ENCODE measurements at places on chromosomes 1 and 21.

DNA sequence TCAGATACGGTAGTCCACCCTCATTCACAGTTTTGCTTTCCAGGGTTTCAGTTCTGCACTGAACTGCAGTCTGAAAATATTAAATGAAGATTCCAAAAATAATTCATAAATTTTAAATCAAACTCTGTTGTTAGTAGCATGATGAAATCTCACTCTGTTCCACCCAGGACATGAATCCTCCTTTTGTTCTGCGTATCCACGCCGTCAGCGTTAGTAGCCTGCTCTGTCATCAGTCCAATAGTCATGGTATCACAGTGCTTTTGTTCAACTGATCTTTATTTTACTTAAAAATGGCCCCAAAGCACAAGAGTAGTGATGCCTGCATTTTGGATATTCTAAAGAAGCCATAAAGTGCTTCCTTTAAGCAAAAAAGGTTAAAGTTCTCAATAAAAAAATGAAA is 23.9 kb downstream of the CHD1L start:
- no peak for DNase-seq

- DNase-seq, result no peak
Measured at GRCh38 chr1:224149709-224150108, 33.3 kb upstream of the DEGS1 start.

DNA sequence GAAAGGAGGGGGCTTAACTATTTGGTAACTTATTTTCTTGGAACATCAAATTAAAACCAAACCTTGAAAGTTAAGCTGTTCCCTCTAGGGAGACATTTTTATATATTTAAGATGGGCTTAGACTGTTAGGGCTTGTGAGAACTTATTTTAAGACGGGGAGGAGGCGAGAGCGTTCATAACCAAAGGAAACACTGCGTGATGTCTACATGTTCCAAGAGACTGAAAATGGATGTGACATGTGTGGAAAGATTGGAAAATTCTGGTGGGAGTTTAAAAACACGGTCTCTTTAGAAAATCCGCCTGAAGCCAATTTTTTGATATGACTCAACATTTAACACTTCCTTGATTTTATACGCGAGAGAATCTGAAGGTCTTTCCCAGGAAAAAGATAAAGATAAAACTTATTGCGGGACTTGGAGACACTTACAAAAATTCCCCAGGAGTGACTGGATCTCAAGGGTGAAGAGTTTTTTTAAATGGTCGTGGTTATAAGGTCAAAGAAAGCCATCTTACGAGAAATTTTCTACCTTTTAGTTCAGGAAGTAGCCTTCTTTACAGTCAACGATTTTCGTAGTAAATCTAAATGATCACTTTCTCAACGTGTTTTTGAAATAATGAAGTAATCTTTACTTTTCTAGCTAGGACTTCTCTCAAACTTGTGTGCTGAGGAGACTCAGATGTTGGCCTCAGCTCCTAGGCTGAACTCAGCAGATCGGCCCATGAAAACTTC is 828 bp downstream of the PNRC2 start:
- DNase-seq, result no peak

- no peak for DNase-seq
Measured at GRCh38 chr1:207058878-207059867, 6.1 kb downstream of the PFKFB2 start.

DNA sequence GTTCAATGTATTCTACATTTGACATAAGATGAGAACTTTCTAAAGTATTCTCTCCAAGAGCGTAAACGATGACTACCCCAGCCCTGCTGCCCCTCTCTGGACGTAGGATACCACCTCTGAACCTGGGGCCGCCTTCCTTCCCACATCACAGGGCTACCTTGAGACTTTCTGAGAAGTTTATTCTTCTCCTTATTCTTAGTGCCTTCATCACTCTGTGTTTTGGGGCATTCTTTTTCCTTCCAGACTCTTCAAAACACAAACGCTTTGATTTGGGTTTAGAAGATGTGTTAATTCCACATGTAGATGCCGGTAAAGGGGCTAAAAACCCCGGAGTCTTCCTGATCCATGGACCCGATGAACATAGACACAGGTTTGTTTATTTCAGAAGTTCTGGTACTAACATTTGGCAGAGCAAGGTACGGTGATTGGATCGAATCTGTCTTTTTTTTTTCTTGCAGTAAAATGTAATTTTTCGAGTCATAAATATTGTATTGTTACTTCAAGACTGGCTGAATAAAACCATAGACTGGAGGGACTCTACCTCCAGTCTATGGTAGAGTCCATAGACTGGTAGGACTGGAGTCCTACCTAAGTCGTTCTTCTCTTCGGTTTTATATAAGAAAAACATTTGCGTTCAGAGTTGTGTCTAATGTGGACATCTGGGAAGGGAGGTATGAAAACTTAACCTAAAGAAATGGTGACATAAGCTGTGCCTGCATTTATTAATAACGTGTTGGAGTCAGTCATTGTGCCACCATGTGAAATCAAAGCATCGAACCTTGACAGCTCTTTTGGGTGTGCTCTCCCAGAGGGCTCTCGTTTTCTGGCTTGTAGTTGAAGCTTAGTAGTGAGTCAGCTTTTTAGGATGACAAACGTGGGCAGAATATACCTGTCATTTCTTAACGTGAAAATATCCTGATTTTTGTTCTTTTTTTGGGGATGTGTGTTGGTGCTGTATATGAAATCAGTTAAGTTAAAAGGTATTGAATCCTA is 1.2 kb downstream of the MAN1A2 start:
- no peak for DNase-seq

- no peak for DNase-seq
Measured at GRCh38 chr21:29145852-29146453, 15.5 kb downstream of the MAP3K7CL start.

DNA sequence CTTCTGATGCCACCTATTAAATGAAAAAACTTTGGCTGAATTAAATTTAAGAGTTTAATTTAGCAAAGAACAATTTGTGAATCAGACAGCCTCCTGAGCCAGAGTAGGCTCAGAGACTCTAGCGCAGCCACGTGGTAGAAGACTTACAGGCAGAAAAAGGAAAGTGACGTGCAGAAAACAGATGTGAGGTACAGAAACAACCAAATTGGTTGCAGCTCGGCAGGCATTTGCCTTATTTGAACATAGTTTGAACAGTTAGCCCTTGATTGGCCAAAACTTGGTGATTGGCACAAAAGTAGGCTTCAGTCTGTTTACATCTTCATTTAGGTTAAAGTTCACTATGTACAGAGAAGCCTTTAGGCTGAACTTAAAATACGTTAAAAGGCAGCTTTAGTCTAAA is 22.9 kb downstream of the TCP10L start:
- DNase-seq, result no peak

DNA sequence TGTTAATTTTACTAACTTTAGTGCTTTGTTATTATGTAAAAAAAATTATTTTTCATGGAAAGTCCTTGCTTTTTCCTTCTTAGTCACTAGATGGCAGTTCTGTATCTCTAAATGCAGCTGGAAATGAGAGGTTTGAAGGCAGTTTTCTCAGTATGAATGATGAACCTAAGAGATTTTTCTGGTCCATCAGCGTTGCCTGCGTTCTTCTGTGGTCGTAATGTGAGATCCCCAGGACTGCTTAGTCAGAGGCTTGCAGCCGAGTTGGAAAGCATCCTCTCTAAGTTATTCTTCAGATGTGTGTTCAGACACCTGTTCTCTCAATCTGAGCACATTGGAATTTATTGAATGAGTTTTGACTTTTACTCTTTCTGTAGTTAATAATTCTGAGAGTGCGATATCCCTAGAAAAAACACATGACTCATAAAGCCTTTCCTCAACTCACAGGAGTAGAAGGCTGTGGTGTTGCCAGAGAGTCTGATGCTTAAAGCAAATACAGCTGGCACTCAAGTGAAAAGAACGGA is 99.3 kb downstream of the FMN2 start:
- no peak for DNase-seq

DNA sequence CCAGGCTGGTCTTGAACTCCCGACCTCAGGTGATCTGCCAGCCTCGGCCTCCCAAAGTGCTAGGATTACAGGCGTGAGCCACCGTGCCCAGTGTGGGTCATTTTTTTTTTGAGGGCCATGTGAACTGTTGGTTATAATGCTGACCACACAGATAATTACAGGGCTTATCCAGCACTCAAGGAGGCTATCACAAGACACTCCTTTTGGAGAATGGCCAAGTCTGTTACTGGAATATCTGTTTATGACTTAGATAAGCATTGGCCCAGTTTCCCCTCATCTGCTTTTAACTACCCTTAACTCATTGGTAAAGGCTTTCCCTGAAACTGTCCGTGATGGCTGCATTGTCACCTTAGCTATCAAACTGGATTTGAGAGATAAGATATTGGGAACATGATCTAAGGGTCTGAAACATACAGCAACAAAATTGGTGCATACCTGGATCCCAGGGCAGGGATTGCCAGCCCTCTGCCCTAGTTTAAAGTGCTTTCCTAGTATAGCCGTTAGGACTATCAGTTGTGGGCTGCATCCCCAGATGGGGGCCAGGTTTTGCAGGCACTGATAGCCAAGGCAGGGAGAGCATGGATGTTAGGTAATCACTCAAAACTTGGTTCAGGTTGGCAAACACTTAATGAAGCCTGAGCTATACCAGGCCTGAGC is 15.6 kb downstream of the SZT2 start:
- no peak for DNase-seq

- DNase-seq, result no peak
Measured at GRCh38 chr1:203304391-203304918, 864 bp upstream of the BTG2 start.

DNA sequence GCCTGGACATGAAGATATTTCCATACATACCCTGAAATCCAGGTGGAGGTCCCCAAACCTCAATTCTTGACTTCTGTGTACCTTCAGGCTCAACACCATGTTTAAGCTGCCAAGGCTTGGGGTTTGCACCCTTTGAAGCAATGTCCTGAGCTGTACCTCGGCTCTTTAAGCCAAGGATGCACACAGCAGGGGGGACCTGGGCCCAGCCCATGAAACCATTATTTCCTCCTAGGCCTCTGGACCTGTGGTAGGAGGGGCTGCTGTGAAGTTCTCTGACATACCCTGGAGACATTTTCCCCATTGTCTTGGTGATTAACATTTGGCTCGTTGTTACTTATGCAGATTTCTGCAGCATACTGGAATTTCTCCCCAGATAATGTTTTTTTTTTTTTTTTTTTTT is 184.3 kb upstream of the RGS18 start:
- DNase-seq, result no peak

- no peak for DNase-seq
Measured at GRCh38 chr21:19034560-19034959, 631.0 kb upstream of the TMPRSS15 start.

DNA sequence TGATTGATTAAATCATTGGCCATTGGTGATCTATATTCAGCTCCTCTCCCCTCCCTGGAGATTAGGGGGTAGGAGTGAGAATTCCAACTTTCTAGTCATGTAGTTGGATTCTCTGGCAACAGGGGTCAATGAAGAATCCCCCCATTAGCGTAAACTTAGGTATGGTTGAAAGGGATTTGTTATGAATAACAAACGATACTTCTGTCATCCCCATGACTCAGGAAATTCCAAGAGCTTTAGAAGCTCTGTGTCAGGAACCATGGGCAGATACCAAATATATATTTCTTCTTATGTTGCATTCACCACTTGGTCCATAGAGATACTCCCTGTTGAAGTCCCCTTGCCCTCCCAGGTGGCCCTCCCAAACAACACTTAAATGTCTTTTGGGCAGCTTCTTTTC is 124.5 kb downstream of the DNM3 start:
- DNase-seq, result no peak

GRCh38 chr1:19468397-19468956 is 16.9 kb downstream of the CAPZB start:
- DNase-seq, result no peak

- no peak for DNase-seq
Measured at GRCh38 chr1:114564141-114564540, 17.3 kb downstream of the BCAS2 start.

DNA sequence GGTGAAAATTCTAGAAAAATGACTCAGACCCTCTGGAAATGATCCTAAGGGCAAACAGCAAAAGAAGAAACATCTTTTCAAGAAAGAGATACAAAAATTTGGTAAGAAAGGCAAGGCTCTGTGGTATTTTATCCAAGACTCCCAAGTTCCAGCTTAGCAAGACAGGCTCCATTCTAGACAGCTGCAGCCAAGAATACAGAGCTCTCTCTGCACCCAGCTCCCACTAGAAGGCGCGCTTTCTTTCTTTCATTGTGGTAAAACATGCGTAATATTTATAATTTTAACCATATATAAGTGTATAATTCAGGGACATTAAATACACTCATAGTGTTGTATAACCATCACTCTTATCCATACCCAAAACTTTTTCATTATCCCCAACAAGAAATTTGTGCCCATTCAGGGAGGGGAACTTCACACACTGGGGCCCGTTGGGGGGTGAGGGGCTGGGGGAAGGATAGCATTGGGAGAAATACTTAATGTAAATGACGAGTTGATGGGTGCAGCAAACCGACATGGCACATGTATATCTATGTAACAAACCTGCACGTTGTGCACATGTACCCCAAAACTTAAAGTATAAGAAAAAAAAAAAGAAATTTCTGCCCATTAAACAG is 2.2 kb upstream of the HFM1 start:
- DNase-seq, result no peak

GRCh38 chr1:244361764-244362473 is 89.8 kb downstream of the ADSS2 start:
- no peak for DNase-seq

DNA sequence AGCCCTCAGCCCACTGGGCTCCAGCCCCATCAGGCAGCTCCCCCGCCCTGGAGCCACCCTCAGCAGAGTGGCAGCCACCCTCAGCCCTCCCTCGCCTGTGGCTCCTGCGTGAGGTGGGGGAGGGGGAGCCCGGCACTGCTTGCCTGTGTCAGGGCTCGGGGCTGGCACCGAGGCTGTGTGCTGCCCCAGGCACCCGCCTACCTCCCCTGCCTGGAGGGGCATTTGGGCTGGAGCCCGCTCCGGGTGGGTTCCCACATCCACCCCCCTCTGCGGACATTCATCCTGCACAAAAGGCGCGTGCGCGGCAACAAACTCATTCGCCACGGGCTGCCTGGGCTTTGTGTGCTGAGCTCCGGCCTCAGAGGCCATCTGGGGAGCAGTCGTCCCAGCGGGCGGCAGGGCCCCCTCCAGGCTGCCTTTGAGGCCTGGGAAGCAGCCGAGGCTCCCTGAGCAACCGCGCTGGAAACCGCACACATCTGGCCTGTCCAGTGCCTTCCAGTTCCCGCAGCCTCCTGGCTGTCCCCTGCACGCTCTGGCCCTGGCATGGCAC is 12.6 kb upstream of the TNFRSF14 start:
- DNase-seq, result no peak

- DNase-seq, result no peak
Measured at GRCh38 chr1:4005431-4005830, 105.4 kb upstream of the C1orf174 start.

DNA sequence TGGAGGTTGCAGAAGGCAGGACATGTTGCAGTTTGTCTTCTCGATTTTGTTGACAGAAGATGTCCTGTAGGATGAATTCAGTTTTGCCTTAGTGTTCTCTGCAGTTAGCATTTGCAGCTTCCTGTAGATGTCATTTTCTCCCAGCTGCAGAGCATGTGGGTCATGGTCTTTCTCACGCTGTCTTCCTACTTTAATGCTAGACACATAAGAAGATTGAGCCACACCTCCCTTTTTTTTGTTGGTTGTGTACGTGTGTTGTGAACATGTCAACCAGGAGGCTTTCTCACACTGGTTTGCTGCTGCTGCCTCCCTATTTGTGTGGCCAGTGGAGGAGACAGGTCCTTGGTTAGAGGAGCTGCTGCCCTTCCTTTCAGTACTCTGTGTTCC is 110.7 kb downstream of the VPS13D start:
- no peak for DNase-seq
